ENCODE measurements at places on chromosomes 2 and 18. TPM values are rescaled to one million over a fixed set of nuclear protein-coding genes. Genes with fewer than 3 reads are reported as not detected.

DNA sequence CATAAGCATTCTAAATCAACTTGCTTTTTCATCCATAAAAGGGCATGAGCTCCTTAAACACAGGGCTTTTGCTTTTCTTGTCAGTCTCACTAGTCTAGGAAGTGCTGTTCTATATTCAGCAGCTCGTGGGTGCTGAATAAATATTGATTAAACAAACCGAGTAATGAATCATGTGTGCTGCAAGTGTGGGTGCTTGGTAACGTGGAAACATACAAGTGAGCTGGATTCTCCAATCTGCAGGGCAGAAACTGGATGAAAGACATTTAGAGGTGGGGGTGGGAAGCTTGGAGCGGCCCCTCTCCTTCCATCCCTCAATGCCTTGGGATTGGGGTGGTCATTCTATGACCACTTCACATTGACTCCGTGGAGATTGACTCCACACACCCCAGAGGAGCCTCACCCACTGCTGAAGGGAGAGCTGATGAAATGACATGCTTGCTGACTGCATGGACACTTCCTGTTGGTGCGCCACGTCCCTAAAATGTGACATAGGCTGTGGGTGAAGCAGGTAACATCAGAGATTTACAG, 114.6 kb downstream of the DOCK10 start:
- DNase-seq: no peak

DNA sequence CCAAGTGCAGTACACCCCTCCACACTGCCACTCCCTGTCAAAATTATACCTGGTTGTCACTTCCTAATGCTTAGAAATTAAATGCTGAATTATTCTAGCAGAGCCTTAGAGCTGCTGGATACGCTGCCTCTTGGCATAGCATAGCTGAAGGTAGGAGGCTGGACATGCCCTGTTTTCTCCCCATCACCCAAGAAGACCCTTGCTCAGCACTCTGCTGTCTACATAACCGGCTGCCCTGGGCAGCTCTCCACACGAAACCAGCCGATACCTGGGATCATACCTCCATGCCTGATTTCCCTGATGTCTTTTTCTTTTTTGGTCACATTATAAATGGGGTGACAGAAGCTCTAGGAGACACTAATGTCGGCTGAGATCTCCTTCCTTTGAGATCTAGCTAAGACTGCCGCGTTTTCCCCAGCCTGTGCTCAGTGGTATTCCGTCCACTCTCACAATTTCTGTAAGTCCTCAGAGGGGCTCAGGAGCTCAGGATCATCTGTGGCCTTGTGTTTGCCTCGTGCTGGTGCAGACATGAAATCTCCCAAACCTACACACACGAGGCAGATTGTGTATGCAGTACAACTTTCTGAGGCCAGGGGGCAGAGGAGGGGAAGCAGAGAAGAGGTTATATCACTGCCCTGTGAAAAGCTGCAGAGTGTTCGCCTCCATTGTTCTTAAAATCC, 13.5 kb upstream of the ZAP70 start:
- peak; percentile 95 for DNase-seq

- DNase-seq: no peak
Observed at GRCh38 chr2:118065015-118065706, 23.1 kb upstream of the INSIG2 start.

GAREM2 gene
- 2.4 TPM for total RNA-seq

GRCh38 chr18:52426041-52426440, 86.0 kb downstream of the DCC start:
- no peak for DNase-seq

LHCGR gene
- total RNA-seq: not detected

TGIF1 gene
- 150 TPM for total RNA-seq

TUBA3E gene
- total RNA-seq: not detected

DNAH7 gene
- total RNA-seq: 2.9 TPM

- DNase-seq: no peak
Observed at GRCh38 chr2:150403457-150403856, 84.0 kb downstream of the RND3 start.

DNA sequence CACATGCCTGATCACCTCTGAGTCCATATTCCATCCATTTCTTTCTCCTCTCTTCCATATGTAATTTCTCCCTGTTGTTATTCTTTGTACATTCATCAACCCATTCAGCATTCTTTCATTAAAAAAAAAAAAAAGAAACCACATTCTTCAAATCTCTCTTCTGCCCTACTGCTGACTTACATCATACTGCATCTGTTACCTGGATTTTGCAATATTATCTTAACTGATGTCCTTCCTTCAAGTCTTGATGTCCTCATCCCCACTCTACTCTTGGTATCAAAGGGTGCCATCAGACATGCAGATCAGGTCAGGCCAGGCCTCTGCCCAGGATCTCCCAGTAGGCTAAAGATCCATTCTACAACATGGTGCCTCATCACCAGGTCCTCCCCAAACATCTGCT, 90.6 kb downstream of the SGPP2 start:
- DNase-seq: no peak

SH3BP4 gene
- 113 TPM for total RNA-seq

TDRD15 gene
- not detected for total RNA-seq

GRCh38 chr18:13120255-13120654, 98.3 kb upstream of the LDLRAD4 start:
- no peak for DNase-seq

RIT2 gene
- total RNA-seq: not detected

GRCh38 chr2:172196768-172197431, 94.2 kb upstream of the DLX2 start:
- DNase-seq: peak; percentile 50

RASGRP3 gene
- 0.72 TPM for total RNA-seq

NEU4 gene
- not detected for total RNA-seq

GRCh38 chr2:205675861-205676516, 6.3 kb upstream of the NRP2 start:
- peak; percentile 89 for DNase-seq

PLCD4 gene
- total RNA-seq: 2.5 TPM

DNA sequence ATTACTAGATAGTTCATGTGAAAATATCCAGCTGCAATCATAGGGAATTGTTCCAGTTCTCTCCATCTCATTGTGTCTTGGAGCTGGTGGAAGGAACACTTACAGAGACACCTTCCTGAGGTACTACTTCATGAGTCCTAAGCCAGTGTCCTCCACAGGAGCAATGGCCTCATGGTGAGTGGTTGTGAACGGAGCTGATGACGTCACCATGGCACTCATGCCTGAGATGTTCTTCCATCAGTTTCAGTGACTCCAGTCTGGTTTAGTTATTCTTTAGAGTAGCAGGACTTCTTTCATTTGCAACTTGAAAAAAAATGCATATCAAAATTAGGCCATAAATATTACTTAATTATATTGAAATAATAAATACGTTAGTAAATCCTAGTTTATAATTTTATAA, 418.6 kb downstream of the ZNF521 start:
- no peak for DNase-seq

CFAP65 gene
- total RNA-seq: not detected

CDH2 gene
- total RNA-seq: 78.7 TPM

DNA sequence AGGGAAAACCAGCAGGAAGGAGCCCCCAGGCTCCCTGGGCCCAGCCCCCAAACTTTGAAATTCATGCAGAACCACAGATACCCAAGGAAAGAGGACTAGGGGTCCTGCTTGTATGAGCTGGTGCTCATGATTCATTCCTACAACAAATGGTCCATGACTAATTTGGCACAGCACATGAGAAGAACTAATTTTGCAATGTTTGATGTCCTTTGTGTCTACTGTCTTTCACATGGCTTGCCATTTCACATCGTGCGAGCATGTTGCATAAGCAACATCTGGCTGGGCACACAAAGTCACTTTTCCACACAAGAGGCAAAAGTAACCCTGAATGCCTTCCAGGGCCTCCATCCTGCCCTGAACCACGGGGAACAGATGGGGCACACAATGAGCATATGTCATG, 149.6 kb upstream of the APCDD1 start:
- no peak for DNase-seq

DNA sequence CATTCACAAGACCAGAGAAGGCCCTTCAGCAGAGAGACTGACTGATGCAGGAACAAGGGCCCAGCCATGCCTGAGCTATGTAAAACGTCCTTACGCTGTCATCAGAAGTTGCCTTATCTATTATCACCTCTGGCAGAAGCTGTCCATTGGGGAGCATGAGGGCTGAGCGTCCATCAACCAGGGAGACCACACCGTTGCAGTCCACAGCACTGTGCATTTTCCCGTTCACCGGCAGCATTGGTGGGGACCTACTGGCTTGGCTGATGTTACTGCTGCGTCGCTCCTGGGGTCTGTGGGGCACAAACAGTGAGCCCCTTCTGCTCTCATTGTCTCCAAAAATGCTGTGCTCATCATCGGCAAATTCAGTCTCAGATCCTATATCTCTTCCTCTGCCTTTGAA, 91.4 kb downstream of the SCN9A start:
- DNase-seq: no peak

LIPG gene
- 2.2 TPM for total RNA-seq

DNA sequence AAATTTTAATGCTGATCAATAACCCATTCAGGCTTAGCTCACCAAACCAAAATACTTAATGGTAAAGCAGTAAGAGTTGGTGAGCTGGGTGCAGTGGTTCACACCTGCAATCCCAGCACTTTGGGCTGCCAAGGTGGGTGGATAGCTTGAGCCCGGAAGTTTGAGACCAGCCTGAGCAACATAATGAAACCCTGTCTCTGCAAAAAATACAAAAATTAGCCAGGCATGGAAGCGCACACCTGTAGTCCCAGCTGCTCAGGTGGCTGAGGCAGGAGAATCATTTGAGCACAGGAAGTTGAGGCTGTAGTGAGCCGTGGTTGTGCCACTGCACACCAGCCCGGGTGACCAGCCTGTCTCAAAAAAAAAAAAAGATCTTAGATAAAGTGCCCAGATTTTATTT, 35.7 kb upstream of the MPP4 start:
- no peak for DNase-seq

DNA sequence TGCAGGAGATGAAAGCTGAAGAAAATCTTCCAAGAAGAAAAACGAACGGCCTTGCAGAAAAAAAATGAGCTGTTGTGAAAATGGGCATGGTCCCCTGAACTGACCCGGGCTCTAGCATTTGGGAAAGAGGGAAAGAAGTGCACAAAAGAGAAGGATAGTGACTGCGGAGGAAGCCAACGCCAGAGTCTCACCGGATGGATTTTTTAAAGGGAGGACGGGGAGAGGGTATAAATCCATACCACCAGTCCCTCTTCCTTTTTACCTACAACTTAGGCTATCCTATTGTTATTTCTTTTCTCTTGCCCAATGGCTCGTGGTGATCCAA, 601 bp downstream of the WDR35 start:
- peak; percentile 62 for DNase-seq

- DNase-seq: peak; percentile 80
Observed at GRCh38 chr18:57813245-57813644, 10.1 kb upstream of the ATP8B1 start.

DNA sequence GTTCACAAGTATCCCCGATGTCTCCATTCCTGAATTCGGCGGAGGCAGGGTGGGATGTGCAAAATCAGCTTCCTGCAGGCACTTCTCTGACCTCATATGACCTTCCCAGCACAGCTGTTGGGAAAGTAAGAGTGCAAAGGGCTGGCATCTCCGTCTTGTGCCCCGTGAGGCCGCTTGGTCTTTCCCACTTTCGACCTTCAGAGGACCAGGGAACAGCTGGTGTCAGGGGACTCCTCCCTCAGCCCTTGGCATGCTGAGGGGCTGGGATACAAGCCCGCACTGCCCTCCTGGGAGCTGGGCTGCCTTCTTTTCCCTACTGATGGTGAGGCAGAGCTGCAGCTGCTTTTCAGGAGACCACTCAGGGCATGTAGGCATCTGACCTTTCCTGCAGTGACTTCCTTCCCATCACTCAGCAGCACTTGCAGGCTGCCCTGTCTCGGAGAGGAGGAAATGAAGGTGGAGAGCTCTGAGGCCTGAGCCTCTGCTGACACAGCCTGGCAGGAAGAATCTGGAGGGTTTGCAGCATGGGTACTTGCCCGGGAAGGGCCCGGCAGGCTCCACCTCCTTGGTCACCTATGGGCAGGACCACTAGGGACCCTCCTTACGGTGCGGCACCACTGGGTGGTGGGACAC, 277.2 kb upstream of the HS6ST1 start:
- peak; percentile 61 for DNase-seq

MDH1B gene
- 2.2 TPM for total RNA-seq

DNA sequence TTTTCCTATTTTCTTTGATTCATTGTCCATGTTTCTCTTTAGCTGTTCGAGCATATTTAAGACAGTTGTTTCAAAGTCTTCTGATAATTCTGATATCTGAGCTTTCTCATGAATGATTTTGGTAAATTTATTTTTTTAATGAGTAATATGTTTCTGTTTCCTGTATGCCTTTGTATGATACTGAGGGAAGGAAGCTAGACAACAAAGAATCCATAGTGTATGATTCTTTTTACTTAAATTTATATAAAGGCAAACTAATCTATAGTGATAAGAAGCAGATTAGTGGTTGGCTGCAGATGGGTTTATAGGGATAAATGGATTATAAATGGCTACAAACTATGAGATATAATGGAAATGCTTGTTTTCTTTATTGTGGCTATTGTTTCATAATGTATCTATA, 352.7 kb upstream of the CDH2 start:
- no peak for DNase-seq

DNA sequence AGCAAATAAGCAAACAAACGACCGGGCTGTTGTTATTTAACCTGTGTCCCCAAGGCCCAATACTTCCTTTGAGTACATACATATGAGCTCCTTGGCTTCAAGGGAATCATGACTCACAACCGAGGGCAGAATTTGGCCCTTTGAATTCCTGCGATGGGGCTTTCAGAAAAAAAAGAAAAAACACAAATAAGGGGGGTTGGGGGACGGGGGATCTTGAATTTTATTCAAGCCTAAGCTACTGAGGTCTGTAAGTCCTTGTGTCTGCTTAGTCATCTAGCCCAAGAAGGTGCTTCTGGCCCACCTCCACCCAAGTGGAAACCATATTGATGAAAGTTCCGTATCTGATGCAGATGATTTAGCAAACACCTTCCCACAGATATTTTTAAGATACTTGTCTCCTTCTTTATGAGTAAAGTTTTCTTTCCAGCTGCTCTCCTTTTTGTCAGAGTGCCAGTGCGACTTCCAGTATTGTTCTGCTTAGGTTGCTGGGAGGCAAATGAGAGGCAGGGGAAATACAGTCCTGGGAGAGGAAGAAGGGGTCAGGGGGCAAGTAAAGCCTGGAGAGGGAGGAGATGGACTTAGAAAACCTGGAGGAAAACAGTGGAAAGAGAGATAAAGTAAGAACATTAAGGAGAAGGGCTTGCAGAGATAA, 169.6 kb downstream of the ZEB2 start:
- no peak for DNase-seq

DNA sequence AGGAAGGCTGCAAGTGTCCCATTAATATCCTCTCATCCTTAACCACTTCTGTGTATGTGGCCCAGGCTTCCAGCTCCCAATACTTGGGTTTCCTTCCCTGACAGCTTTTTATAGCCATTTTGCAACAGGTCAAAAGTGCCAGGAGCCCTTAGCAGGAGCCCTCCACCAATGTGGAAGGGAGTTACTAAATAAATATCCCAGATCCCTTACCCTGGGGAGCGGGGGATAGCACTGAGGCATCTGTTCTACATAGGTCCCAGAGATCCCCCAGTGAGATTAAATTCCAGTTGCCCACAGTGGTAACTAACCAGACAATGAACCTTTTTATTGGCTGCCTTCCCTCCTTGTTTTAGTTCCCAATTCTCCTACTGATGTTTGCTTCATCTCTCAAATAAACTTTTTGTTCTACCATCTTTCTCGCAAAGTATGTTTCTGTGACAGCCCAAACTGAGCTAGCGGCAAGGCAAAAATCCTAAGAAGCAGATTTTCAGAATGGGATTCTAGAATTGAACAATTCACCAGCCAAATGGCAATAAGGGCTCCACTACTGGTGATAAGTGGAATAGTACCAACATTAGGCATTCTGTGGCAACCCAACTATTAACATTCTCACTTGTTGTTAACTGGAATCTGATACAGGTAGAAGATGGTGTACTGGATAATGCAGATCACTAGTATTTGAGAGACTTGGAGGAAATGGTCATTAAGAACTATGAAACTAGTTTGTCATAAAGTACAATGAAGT, 83.9 kb upstream of the MAPRE2 start:
- DNase-seq: no peak

SLC23A3 gene
- 1.4 TPM for total RNA-seq

Data from osteoblast (primary cell).